ENCODE measurements at places on chromosomes 7 and 10.

GRCh38 chr10:117472872-117473271 lies 69.7 kb upstream of the EMX2 start:
- DNase-seq = no peak

GRCh38 chr7:132501956-132502355 lies 74.3 kb downstream of the PLXNA4 start:
- DNase-seq = no peak

- DNase-seq = no peak
Measured at GRCh38 chr10:122665946-122666345, 33.7 kb downstream of the C10orf120 start.

DNA sequence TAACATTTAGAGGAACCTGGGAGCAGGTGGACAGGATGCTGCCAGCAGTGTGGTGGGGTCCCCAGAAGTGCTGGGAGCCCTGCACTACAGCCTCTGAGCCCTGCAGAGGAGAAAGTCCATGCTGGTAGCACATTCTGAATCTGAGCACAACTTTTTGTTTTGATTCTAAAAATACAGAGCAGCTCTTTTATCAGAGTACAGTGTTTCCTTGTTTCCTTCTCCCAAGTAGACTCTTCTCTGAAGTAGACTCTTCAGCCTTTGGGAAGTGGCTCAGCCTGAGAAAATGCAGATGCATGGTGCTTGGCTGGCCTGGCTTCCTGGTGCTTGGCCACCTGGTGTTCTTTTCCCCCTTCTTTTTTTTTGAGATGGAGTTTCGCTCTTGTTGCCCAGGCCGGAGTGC lies 9.1 kb downstream of the ADCY1 start:
- no peak for DNase-seq

GRCh38 chr7:92359801-92360200 lies 87.5 kb upstream of the GATAD1 start:
- DNase-seq = no peak

GRCh38 chr7:46449743-46450142 lies 528.7 kb upstream of the IGFBP3 start:
- DNase-seq = no peak

- DNase-seq = no peak
Measured at GRCh38 chr7:93307943-93308342, 75.8 kb downstream of the VPS50 start.

DNA sequence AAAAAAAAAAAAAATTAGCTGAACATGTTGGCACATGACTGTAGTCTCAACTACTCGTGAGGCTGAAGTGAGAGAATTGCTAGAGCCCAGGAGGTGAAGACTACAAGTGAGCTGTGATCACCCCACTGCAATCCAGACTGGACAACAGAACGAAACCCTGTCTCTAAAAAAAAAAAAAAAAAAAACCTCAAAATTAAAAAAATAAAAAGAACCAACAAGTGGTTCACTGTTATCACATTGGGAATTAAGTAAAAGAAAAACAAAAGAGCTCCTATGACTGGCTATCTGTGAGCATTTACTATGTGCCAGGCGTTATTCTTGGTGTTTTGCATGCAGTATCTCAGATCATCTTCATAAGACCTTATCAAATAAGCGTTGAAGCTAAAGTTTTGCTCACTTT lies 66.0 kb downstream of the ANLN start:
- no peak for DNase-seq

DNA sequence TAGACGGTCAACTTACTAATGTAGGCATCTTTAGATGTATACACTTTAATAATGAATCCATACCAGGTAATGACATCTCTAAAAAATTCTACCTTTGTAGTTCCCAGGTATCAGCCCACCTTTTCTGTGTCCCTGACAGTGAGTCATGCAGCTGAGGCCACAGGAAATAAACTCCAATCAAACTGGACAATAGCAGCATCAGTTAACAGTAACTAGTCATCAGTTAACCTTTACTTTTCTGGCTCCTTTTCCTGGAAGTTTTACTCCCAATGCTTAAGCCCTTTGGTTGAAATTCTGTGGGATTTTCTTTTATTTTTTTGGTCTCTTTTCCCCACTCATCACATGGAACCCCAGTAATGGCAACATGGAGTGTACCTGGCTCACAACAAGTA lies 617.6 kb downstream of the SORCS3 start:
- DNase-seq = no peak

- DNase-seq = no peak
Measured at GRCh38 chr7:54898659-54899340, 120.0 kb upstream of the EGFR start.

- DNase-seq = no peak
Measured at GRCh38 chr10:8084799-8085198, 30.3 kb downstream of the GATA3 start.

DNA sequence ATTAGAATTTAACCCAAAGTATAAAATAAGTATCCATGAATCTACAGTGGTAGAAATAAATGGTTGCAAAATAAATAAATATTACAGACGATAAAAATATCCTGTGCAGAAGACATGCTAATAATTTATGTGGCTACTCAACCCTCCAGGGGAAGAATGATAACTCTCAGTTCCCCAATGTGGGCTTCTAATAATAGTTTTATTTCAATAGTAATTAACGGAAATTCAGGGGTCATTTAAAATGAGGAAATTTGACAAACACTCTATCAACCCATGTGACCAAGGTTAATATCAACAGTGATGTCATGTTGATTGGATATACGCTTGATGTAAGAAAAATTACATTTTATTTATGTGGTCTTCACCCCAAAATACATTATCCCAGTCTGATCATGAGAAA lies 1082.6 kb upstream of the LRRTM3 start:
- DNase-seq = no peak

DNA sequence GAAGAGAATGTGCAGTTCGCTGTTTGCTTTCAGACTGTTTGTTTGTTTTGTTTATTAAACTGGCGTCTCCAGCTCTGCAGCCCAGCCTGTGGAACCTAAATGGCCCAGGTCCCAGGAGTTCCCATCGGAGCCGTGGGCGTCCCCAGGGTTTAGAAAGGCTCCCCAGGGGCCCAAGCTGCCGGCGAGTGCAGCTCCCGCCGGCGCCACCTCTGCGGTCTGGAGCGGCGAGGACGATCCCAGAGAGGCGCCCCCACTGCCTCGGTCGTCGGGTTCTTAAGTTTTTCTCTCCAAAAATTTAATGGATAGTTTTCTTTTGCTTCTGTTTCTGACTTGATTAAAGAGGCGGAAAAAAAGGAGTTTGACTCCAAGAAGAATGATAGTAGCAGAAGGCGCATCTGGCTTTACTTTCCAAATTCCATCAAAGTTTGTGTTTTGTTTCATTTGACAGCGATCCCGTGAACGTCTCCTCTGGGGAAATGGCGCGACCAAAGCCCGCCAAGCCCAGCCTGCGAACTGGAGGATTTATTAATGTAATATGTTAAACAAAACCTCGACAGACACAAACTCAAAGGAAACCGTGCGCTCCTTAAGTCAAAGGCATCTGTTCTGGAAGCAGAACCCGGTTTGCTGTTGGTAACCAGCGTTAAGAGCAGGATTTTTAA lies 718 bp upstream of the FZD1 start:
- no peak for DNase-seq

- DNase-seq = no peak
Measured at GRCh38 chr7:31027161-31027965, 24.7 kb upstream of the ADCYAP1R1 start.

GRCh38 chr7:141550386-141551093 lies 670 bp upstream of the AGK start:
- no peak for DNase-seq

GRCh38 chr10:123202506-123202905 lies 48.3 kb downstream of the BUB3 start:
- no peak for DNase-seq

DNA sequence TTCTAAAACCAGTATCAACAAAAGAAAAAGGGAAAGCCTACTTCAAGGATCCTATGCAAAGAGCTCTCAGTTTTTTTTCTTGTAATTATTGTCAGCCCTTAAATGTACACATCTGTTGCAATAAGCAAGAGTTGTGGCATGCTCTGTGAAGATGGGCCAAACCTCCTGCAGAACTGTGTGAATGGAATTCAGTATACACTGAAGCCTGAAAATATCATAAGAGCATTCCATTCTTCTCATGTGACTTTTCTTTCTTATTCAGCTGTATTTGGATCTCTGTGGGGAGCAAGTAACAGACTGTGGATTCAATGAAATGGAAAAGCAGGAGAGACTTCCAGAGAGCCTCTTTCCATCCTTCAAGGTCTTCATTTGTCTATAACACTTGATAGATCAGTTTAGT lies 130.7 kb downstream of the SAMD9 start:
- DNase-seq = no peak

DNA sequence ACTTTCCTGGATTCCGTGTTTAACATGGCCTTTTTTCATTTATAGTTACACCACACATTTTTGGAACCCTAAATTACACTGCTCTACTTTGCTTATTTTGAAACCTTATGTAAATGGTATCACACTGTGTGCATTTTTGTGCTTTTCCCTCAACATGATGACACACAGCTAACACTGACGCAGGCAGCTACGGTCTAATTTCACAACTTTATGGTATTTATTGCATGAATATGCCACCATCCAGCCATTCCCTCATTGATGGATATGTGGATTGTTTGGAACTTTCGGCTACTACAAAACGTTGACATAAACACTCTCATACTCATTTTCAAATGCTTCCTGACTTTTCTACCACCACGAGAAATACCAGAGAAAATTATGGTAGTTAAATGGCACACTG lies 6.9 kb downstream of the PAPOLB start:
- DNase-seq = no peak

DNA sequence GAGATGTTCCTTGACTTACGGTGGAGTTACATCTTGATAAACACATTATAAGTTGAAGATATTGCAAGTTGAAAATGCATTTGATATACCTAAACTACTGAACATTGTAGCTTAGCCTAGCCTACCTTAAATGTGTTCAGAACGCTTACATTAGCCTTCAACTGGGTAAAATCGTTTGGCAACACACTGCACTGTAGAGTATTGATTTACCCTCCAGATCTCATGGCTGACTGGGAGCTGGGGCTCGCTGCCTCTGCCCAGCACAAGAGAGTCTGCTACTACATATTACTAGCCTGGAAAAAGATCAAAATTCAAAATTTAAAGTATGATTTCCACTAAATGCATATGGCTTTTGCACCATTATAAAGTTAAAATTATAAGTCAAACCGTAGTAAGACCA lies 7.5 kb upstream of the AGR3 start:
- no peak for DNase-seq

DNA sequence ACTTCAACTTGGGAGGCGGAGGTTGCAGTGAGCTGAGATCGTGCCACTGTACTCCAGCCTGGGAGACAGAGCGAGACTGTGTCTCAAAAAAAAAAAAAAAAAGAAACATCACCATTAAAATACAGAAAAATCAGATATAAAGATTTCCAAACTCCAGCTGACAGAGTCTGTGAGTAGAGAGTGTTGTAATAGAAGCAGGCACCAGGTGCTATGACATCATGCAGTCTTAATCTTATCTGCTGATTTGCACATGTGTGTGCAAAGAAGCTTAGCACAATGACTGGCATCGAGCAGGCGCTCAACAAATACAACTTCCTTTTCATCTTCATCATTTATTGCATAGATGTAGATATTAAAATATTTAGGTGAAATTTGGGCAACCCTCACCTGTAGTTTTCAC lies 92.2 kb downstream of the PRKCQ start:
- no peak for DNase-seq

DNA sequence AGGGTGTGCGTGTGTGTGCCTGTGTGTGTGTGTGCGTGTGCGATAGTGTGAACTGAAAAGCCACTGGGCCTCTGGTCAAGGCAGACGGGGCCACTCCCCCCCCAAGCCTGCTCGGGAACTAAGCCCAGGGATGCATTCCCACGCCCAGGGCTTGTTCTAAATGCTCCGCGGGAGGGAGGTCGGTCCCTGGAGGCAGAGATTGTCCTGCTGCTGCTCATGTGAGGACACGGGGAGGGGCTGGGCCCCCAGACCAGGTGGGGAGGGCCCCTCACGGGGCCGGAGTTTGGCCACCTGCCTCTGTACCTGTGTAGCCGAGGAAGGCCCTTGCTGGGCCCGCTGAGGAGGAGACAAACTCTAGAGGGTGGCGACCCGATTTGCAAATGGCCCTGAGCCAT lies 93.9 kb downstream of the PDGFA start:
- DNase-seq = no peak

GRCh38 chr10:45246522-45246921 lies 68.9 kb downstream of the OR13A1 start:
- no peak for DNase-seq

DNA sequence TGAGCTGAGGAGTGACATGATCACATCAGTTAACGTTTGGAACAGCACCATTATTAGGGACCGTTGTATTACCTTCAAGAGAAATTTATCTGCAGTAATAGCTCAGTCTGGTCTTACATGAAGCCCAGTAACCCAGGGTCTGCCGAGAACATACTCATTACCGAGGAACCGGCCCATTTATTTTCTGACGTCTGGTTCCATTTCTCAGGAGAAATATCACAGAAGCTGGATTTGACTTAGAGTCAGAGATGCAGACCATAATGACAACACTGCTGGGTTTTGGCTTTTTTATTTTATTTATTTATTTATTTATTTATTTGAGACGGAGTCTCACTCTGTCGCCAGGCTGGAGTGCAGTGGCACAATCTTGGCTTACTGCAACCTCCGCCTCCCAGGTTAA lies 163.1 kb downstream of the CCDC3 start:
- no peak for DNase-seq

GRCh38 chr10:127687548-127687947 lies 49.4 kb upstream of the FOXI2 start:
- DNase-seq = no peak
